GM12878 (cell line): ENCODE measurements at places on chromosomes 11 and 22. TPM values are rescaled to one million over a fixed set of nuclear protein-coding genes. Genes with fewer than 3 reads are reported as not detected.

- DNase-seq, result no peak
These were observed at the start of gene RAC2 for GRCh38 chr22:37244114-37244921. Gene RAC2 (minus strand): TSS chr22:37244269. CDS start chr22:37244148, 121 bp downstream.

Gene CD3D
- 0.32 and 0.69 TPM in 2 replicates for total RNA-seq

DNA sequence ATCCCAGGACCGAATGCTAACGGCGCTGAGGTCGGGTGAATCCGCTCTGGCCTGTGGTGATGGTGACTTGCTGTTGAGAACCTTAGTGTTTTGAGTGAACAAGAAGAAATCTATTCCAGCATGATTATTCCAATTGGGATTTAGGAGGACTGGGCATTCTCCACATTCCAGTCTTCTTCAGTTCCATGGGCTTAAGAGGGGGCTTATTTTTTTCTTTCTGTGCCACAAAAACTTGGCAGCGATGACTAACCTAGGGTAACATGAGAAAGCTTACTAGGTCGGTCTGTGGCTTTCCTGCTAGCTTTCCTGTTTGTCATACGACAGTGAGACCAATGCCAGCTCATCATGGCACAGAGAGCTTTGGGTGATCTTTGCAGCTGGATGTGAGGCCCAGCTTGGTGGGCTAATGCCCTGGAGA lies 62.9 kb upstream of the ATXN10 start:
- DNase-seq, result no peak

DNA sequence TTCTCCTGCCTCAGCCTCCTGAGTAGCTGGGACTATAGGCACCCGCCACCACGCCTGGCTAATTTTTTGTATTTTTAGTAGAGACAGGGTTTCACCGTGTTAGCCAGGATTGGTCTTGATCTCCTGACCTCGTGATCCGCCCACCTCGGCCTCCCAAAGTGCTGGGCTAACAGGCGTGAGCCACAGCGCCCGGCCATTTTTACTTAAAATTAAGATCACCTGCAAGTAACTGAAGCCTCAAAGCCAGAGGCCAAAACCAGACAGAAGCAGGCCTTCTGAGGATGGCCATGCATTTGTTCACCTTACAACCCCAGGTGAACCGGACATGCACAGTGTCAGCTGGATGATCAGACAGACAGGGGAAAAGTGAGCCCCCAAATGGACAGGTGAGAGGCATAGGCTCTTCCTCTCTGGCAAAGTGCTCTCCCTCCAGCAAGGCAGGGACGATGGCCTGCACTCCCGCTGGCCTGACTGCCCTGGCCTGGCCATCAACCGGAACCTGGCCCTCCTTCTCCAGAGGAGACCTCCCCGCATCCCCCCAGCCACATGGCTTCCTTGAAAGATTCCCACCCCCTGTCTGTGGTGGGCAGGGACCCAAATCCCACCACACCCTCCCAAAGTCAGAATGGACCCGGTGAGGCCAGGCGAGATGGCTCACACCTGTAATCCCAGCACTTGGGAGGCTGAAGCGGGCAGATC lies 25.9 kb downstream of the APOBEC3H start:
- DNase-seq, result no peak

DNA sequence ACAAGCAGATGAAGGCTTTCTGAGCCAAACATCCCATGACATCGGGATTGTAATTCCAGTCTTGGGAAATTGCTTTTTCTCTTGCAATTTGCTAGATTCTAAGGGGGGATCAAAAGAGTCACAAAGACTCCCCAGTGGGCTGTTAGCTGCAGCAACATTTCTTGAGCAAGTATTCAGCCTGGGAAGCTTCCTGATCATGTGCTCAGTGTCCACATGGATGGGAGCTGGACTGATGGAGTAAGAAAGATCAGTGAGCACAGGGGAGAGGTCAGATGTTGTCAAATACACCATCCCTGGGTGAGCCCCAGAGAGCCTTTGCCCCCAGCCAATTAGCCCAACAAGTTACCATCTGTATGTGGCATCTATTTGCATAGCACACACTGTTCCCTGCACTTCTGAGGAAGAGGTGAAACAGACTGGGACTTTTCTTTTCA lies 10.2 kb upstream of the GRK3 start:
- no peak for DNase-seq

DNA sequence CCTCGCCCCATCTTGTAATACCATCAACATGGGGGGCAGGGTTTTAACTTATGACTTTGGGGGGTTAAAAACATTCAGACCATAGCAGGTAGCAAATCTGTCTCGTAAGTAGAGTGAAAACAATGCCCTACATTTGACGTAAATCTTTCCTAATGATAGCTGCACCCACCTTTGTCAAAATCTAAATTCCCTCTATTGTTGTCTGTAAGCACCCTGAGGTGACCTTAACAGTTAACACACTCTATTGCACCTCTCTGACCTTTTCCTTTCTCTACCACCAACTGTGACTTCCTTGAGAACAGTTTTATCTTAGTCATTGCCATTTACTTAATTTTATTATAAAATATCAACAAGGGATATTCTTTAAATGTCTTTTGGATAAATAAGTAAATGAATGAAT lies 1024.9 kb upstream of the CNTN5 start:
- no peak for DNase-seq

GRCh38 chr11:79362206-79362757 lies 78.5 kb downstream of the TENM4 start:
- no peak for DNase-seq

Gene BIK
- 6.3 and 8.0 TPM in 2 replicates for total RNA-seq

DNA sequence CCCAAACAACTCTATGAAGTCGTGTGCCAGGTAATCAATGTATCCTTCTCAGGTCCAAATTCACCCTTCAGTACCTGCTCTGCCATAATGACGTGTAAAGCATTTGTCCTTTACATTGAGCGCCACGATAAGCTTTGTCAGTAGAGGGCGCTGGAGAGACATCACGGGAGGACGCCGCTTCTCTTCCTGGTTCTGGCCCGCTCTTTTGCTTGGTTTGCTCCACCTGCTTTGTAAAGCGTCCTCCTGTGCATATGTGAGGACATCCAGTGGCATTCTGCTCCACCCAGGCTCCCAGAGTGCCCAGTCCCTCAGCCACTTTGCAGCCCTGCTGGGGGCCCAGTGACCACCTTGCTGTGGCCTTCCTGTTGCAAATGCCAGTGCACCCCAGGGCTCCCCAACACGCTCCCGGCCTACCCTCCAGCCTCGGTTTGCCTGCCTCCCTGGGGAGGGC lies 61.1 kb downstream of the WT1 start:
- peak; percentile 25 for DNase-seq

DNA sequence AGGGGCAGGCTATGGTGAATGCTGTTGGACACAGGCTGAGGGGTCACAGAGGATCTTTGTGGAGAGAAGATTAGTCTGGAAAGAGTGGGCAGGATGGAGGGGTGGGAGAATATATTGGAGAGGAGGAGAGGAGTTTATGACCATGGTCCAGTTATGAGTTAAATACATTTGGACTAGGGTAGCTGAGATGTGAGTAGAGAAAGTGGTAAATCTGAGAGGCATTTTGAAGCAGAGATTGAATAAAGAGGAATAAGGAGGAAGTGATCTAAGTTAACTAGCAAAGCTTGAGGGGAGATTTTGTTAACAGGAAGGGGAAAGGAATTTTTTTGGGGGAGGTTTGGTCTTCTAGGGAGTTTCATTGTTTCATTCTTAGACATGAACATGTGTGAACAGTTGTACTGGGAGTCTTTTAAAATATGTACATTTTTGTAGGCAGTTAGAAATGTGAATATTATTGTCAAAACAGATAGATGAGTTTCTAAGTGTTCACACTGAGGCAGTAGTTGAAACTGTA lies 43.1 kb upstream of the EED start:
- no peak for DNase-seq

DNA sequence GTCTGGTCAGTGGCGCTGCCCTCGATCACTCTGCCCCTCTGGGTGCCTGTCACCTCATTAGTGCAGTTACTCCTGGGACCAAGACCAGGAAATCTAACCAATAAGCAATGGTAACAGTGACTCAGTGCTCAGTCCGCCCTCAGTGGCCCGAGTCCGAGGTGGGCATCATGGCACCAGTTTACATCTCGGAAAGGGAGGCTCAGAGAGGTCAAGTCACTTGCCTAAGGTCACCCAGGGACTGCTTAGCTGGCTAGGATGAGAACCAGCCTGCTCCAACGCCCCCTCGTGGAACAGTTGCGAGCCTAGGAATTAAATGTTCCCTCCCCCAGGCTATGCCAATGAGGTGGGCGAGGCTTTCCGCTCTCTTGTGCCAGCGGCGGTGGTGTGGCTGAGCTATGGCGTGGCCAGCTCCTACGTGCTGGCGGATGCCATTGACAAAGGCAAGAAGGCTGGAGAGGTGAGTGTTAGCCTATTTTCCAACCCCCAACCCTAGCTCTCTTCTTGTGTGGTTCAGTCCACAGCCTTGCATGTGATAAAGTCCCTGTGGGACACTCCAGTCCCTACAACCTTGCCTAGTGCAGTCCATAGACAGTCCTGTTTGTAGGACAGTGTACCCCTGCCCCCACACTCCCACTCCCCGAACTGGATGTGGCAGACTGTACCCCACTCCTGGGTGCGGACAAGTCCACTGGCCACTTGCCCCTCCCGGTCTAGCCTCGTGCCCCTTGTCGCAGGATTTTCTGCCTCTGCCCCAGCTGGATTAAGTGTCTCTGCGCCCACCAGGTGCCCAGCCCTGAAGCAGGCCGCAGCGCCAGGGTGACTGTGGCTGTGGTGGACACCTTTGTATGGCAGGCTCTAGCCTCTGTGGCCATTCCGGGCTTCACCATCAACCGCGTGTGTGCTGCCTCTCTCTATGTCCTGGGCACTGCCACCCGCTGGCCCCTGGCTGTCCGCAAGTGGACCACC lies 1.1 kb downstream of the MTFP1 start:
- peak; percentile 64 for DNase-seq

DNA sequence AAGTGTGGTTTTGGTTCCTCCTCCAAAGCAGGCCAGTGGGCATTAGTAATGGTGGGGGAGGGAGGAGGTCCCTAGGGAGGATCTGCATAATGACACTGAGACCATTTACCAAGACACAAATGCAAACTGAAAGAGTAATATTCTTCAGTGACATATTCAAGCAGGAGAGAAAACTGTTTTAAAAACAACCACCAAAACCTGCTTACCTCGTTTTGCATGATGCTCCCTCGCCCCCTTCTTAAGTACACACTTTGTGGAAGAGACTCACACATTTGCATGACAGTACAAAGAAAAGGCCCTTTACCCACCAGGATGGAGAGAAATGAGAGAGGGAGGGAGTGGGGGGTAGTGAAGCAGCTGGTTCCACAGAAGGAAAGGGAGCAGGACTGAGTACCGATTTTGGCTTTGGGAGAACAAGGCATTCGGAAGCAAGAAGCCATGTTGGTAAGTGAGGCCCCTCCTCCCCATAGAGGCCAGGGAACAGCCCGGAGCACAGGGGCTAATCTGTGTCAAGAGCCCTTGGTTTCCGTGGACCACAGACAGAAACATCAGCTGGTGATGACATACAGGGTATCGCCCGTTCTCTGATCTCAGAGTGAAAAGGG lies 13.0 kb upstream of the OPCML start:
- peak; percentile 63 for DNase-seq

Gene FDXACB1
- 6.8 and 7.4 TPM in 2 replicates for total RNA-seq

DNA sequence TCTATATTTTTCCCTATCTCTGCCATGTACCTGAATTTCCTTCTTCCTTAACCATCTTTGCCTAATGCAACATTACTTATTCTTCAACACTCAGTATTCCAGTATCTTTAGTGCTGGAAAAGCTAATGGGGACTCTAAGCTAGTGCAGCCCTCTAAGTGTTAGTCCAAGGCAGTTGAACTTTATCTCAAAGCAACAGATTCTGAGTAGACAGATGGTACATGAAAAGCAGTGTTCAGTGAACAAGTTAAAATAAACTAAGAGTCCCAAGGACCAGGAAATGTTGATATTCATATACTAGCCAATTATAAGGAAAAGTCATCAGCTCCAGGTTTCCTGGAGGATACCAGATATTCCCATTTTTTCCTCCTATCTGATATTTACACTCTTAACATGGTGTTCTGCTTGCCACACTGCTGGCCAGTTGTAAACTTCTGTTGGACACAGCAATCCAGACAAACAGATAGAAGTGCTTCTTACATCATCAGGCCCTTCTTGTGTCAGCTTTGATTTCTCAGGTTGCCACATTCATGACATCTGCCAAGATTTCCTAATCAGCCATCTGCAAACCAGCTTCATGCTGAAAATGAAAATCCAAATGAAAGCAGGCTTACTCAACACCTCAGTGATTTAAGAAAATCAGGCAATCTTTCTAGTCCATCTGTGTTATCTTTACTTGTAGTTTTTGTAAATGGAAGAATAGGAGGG lies 255.9 kb upstream of the POU2AF2 start:
- DNase-seq, result no peak

- DNase-seq, result no peak
These were observed 7.2 kb downstream of the MUC5B start for GRCh38 chr11:1230121-1230455.

DNA sequence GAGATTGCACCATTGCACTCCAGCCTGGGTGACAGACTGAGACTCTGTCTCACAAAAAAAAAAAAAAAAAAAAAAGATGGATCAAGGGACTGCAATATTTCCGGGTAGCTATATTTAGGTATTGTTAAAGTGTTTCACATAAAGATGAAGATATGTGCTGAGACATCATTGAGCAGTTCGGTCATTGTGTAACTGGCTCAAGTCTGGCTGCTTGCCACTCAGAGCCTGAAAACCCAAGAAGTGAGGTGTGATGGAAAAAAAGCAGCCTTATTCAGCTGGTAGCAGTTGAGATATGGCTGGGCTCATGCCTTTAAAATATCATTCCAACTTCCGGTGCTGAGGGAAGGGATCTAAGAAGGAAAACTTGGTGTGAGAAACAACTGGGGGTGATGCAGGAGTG lies 46.9 kb downstream of the LUZP2 start:
- DNase-seq, result no peak

- no peak for DNase-seq
These were observed 20.0 kb downstream of the APLNR start for GRCh38 chr11:57217053-57217452.

Gene MMP10
- not detected in 2 replicates for total RNA-seq

GRCh38 chr11:62796281-62796680 lies 4.5 kb upstream of the TMEM223 start:
- DNase-seq, result no peak

DNA sequence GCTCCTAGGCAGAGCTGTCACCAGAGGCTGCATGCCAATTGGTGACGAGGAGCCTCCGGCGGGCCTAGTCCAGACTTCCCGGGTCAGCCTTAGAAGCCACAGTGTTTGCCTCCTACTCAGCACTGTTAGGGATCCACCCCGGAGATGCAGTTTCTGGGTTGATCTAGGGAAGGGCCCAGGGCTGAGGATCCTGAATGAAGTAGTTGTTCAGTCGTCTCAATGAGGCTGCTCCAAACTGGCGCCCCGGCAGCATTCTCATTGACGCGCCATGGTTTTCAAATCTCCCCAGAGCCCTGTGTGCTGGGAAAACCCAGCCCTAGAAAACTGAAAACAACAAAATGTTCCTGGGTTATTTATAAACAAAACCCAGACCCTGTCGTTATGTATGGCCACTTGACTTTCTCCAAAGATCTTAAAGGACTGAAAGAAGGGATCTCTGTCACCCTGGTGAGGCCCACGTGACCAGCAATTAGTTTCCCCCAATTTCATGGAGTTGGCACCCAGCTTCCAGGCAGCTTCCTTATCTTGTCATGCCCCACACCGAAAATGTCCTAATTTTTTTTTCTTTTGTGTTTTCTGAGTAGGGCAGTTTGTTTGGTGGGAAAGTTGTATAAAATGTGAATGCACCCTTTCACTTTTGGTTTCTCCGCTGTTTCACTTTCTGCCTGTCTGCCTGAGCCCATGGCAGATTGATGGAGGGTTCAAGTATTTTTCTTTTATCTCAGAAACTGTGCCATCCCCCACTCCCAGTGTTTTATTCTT lies 2.0 kb upstream of the EHD1 start:
- no peak for DNase-seq
